CD4-positive, CD25-positive, alpha-beta regulatory T cell (primary cell): ENCODE measurements at places on chromosomes 6 and 20. TPM values are rescaled to one million over a fixed set of nuclear protein-coding genes. Genes with fewer than 3 reads are reported as not detected.
A peak's percentile ranks its signal among the peaks of the same experiment; 100 is the strongest.

DNA sequence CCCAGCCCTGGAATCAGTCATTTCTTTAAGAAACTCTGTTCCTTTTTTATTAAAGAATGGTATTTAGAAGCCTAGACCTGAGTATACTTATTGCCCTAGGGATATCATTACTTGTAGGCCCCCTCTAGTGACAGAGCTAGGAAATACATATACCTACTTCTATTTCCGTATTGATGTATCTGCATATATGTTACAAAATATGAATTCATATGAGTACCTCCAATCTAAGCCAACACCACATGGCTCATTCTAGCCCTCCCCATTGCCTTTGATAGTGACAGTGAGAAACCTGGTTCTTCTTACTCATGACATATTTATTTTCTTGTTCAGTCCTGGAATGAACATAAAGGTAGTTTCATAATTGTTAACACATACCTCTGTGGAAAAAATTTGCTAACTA lies 137.2 kb downstream of the FARS2 start:
- peak; percentile 77 for DNase-seq

Gene RBM24
- total RNA-seq: not detected

Gene NOTCH4
- 0.86 TPM for total RNA-seq

GRCh38 chr20:62190639-62191411 lies 8.0 kb downstream of the MTG2 start:
- no peak for DNase-seq
